ENCODE measurements at places on chromosomes 3 and 15. TPM values are rescaled to one million over a fixed set of nuclear protein-coding genes. Genes with fewer than 3 reads are reported as not detected.

DNA sequence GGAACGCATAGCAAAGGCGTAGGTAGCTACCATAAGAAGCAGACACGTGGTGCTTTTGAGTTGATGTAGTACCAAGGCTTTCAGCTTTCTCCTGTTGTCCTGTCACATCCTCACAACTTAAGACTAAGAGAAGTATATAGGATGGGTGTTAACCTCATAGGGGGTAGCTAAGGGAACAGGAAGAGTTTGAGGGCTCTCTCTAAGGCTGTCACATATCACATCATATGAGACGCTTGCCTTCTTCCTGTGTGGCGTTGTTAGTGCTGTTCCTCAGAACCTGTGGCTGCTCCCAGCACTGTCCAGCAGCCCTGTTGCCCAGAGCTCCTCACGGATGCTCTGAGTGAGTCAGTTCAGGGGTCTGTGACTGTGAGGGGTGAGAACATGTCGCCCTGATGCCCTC is 14.7 kb downstream of the DHX30 start:
- DNase-seq, result no peak

Gene GRIP2
- total RNA-seq, result not detected

GRCh38 chr3:50246517-50246954 is 10.5 kb downstream of the GNAI2 start:
- DNase-seq, result peak; percentile 78

Gene ADAM10
- 125 TPM for total RNA-seq
